Activated CD4-positive, CD25-positive, alpha-beta regulatory T cell treated with anti-CD3 and anti-CD28 coated beads, Interleukin-2, amount 50 U/mL, for 72 hours (primary cell): ENCODE measurements at places on chromosomes 13 and 19.
A peak's percentile ranks its signal among the peaks of the same experiment; 100 is the strongest.

DNA sequence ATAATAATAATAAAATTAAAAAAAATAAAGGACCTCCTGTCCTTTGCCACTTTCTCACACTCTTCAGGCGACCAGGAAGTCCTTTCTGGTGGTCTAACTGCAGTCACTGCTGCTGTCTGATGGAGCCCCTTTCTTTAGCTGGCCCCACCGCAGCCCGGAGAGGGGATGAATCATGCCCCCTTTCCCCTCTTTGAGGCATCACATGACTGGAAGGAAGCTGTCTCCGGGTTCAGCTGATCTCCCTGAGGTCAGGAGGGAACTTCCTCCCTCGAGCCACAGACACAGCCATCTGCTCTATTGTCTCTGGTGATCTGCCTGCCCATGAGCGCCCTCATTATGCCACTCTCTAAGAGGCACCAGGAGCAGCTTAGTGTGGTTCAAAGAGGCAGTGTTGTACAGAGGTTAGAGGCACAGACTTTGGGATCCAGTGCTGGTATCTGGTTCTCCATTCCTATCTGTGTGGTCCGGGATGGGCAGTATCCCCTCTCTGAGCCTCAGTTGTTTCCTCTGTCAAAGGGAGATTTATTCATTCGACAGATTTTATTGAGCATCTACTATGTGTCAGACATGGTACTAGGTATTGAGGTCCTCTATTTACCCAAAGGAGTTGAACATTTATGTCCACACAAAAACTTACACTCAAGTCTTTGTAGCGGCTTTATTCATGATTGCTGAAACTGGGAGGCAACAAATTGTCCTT is 30.0 kb downstream of the VAV1 start:
- peak; percentile 71 for DNase-seq

- no peak for DNase-seq
Measured at GRCh38 chr13:51848674-51849073, 3.7 kb upstream of the TMEM272 start.

DNA sequence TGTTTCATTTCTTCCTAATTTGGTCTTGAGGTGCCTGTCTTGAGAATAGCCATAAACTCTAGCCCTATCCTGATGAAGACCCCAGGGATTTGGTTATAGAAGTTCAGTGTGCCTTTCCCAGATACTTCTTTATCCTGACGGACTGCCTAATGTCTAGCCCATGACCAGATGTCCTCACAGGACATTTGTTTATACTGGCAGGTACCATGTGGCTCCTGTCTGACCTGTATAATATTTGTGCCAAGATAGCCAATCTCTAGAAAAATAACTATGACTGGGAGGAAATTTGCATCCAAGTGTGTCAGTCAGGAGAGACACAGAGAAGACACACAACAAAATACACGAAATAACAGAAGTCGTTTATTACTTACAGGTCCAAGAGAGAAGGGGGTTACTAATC is 69.2 kb upstream of the MIR17HG start:
- DNase-seq: no peak

GRCh38 chr13:67769063-67769986 is 539.2 kb upstream of the PCDH9 start:
- no peak for DNase-seq

- DNase-seq: no peak
Measured at GRCh38 chr13:84609716-84610115, 727.4 kb upstream of the SLITRK1 start.

DNA sequence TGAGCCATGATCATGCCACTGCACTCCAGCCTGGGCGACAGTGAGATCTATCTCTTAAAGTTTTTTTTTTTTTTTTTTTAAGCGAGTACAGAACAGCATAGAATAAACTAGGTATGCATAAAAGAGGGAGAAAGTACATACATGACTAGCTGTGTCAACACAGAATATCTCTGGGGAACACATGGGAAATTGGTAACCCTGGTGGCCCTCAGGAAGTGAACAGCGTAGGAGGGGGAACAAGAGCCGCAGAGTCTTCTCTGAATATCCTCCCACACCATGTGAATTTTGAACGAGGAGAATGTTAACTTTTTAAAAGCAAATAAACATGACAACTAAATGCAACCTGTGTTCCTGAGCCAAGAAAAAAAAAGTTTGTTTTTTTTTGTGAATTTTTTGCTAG is 15.2 kb downstream of the PHLDB3 start:
- no peak for DNase-seq

GRCh38 chr13:111383591-111384440 is 63.4 kb downstream of the TEX29 start:
- no peak for DNase-seq

- no peak for DNase-seq
Measured at GRCh38 chr13:67147342-67148133, 82.6 kb downstream of the PCDH9 start.

GRCh38 chr13:41837629-41838028 is 123.3 kb downstream of the VWA8 start:
- DNase-seq: no peak

- no peak for DNase-seq
Measured at GRCh38 chr19:34085336-34085735, 87.0 kb upstream of the LSM14A start.

DNA sequence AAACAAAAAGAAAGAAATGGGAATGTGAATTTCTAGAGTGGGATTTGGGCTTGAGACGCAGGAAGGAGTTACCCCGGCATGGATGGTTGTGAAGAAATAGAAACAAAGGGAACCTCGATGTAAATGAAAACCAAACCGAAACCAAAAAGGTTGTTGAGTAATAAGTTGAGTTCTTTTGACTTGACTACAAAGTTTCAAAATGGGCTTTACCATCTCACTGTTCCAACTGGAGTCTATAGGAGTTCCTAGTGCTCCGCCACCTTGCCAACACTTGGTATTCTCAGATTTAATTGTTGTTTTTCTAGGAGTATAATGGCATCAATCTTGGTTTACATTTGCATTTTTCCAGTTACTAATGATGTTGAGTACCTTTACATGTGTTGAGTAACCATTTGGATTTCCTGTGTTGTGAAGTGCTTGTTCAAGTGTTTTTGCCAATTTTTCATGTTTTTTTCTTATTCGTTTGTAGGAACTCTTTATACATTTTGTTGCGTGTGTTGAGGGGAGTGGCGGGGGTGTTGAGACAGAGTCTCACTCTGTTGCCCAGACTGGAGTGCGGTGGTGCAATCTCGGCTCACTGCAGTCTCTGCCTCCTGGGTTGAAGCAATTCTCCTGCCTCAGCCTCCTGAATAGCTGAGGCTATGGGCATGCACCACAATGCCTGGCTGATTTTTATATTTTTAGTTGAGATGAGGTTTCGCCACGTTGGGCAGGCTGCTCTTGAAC is 9.2 kb downstream of the UBE2S start:
- no peak for DNase-seq

GRCh38 chr13:50685491-50685890 is 158.0 kb downstream of the DLEU7 start:
- DNase-seq: no peak

DNA sequence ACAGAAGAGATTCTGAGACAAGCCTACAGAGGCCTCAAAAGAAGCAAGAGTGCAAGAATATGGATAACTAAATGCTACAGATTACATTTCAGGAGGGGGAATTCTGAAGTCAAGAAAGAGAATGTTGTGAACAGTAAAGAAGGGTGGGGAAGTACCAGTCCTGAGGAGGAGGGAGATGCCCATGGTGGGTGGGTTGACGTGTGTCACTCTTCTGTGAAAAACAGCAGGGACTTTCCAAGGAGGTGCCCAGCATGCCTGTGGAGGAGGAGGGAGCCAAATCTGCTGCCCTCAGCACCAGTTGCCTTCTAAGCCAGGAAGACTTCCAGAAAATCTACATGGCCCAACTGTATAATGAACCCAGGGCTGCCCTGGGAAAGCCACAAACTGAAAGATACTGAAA is 87.7 kb downstream of the SGCG start:
- DNase-seq: no peak

DNA sequence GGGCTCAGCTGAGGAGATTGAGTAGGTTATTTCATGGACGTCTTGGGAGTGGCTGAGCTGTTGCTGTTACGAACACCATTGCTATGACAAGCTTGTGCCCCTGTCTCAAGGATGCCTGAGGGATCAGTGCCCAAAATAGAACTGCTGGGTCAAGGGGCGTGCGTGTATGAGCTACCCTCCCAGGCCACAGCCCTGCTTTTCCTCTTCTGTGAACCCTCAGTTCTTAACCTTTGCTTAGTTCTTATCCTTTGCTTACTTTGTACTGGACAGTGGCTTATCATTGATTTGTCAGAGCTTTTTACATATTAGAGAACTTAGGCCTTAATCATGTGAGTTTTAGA is 9.0 kb downstream of the ARHGAP45 start:
- no peak for DNase-seq

DNA sequence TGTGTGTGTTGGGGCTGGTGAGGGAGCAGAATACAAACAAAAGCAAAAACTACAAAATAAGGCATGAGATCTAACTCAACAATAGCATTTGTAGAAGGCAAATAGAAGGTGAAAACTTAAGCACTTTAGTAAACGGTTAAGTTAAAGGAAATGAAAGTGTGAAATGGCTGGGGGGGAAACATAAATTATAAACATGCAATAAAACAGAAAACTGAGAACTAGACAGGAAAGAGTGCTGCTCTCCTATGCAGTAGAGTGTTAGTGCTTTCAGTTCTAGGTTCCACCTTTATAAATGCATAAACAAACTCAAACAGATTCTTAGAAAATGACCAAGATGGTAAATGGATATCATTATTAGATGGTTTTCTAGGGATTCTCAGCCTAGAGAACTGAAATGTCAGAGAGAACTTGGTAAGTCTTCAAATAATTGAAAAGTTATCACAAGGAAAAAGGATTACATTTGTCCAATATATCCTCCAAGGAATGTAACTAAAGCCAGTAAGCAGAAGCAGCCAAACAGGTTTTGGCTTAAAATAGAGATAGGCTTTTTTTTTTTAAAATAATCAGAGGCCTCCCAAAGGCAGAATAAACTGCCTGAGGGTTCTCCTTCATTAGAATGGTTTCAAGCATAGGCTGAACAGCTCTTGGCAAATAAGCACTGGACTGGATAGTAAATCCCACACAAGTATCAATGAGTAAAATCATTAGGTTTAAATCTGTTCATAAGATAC is 23.3 kb downstream of the RBM26 start:
- DNase-seq: no peak

DNA sequence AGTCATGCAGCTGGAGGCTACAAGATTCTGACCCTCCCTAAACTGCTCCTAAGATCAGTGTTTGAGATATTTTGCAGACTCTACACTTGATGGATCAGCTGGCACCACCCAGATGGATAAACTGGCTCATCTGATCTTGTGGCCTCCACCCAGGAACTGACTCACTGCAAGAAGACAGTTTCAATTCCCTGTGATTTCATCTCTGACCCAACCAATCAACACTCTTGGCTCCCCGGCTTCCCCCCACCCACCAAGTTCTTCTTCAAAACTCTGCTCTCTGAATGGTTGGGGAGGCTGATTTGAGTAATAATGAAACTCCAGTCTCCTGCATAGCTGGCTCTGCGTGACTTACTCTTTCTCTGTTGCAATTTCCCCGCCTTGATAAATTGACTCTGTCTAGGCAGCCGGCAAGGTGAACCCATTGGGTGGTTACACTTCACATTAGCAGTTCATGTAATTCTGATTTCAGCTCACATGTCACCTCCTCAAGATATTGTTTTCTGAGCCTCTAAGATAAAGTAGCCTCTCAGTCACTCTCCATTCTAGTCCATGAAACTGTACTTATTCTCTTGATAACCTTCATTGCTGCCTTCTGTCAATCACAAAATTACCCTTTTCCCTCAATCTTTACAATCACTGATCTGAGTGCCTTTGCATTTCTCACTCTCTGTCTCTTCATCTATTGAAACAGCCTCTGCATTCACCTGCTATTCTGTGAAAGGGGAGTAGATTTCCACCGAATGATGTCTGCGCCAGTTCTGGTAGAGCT is 9.9 kb upstream of the FPR3 start:
- peak; percentile 36 for DNase-seq

DNA sequence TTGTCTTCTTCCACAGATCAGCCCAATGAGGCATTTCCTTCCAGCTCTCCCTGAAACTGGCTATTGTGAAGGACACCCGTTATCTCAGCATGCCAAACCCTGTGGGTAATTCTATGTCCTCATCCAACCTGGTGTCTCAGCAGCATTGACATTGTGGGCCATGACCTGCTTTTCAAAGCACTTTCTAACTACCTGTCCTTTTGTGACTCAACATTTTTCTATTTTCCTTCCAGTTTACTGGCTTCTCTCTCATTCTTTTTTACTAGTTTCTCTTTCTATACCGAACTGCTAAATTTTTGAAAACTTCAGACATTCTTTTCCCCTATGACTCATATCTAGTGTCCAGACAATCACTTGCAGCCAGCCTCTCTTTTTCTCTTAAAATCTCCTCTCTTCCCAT is 136.4 kb upstream of the HTR2A start:
- DNase-seq: no peak

DNA sequence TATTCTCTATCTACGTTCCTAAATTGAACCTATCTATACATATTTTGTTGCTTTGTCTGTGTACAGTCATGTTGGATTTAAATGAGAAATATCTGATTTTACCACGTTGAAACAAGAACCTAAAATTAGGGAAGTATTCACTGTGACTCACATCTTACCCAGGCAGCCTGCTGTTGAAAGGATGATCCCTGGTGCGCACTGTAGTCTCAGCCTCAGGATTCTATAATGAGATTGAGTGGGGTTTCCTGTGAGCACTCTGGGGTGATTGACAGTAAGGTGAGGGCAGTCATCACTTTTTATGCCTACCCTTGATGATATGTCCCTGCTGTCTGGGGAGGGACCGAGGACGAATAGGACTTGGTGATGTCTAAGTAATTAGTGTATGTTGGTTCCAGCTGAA is 35.4 kb downstream of the PCCA start:
- no peak for DNase-seq

- DNase-seq: peak; percentile 68
Measured at GRCh38 chr19:18292810-18293641, 11.6 kb upstream of the JUND start.

GRCh38 chr19:4988770-4989251 is 19.9 kb downstream of the KDM4B start:
- no peak for DNase-seq

- no peak for DNase-seq
Measured at GRCh38 chr19:50632151-50632835, 7.4 kb downstream of the SYT3 start.

DNA sequence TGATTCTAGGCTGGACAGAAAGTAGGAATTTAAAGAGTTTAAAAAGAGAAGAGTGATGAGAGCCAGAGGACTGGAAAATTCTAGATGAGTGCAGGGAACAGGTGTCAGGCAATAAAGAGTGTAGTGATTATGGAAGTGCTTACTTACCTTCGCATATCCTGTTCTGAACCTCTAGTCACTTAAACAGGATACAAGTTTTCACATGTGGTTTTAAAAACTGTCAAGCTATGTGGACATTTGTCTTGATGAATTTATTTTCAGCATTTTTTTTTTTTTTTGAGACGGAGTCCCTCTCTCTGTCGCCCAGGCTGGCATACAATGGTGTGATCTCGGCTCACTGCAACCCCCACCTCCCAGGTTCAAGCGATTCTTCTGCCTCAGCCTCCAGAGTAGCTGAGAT is 34.3 kb upstream of the IL17D start:
- no peak for DNase-seq

DNA sequence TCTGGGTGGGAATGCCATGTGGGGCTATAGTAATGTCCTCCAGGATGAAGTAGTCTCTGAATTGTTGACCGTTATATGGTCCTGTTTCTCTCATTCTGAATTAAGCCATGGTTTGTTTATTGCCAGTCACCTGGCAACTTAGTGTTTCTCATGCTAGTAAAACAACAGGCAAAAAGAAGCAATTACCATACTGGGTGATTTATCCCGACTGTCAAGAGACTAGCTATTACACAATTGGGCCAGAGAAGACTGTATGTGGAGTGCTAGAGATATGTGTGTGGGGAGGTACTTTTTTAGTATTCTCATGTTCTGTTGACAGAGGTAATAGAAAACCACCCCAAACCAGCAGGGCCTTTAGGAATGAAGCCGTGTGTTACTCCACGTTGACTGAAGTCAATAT is 258.2 kb downstream of the TDRD3 start:
- no peak for DNase-seq
